ENCODE measurements at places on chromosomes 4 and X.

DNA sequence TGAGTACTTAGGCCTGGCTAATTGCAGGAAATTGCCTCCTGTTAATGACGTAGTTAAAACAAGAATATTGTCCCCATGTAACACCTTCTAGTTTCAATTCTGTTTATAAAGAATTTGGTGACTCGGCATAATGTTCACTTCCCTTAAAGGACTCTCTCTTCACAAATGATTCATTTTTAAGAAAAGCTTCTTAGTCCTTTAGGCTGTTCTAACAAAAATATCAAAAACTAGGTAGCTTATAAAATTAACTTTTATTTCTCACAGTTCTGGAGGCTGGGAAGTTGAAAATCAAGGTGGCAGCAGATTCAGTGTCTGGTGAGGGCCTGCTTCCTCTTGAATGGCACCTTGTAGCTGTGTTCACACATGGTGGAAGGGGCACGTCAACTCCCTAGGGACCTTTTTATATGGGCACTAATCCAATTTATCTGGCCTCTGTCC, 23.8 kb downstream of the COL25A1 start:
- DNase-seq, result no peak

GRCh38 chrX:22575161-22575845, 302.6 kb downstream of the CBLL2 start:
- DNase-seq, result no peak

DNA sequence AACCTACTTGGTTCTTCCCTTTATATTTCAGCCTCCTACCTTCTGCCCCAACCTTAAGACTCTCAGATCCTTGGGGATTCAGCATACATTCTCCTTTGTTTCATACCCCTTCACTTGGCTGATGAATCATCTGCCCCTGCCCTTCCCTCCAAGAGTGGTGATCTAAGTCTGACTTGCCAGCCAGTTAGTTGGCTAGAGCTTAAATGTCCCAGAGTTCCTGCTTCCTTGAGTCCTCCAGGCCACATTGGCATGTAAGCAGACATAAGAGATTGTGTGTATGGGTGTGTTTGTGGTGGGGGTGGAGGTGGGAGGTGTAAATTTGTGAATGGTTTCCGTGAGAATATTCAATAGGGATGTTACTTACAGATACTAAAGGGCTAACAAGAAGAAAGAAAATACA, 3.7 kb upstream of the TEX13D start:
- no peak for DNase-seq

GRCh38 chrX:38166478-38167083, 54.1 kb downstream of the SRPX start:
- no peak for DNase-seq

DNA sequence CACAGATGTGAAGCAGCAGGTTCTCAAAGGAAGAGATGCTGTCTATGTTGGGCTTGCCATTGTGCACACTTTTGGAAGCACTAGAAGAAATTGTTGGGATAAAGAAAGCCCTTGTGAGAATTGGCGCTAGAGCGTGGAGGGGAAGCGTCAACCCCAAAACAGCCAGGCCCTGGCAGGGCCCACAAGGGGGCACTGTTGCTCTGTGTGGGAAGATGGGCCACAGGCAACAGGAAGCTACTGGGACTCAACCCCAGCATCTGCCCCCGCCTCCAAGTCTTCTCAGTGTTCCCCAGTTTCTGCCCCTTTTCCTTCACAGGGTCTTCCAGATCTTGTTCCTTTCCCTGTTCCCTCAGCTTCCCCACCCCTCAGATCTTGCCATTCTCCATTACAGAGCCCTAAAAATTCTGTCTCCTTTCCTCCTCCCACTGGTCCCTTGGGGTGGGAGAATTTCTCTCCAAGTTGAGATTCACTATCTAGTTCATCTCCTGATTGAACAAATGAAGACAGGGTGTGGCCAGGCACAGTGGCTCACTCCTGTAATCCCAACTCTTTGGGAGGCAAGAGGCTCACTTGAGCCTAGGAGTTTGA, 85.5 kb downstream of the STARD8 start:
- no peak for DNase-seq

DNA sequence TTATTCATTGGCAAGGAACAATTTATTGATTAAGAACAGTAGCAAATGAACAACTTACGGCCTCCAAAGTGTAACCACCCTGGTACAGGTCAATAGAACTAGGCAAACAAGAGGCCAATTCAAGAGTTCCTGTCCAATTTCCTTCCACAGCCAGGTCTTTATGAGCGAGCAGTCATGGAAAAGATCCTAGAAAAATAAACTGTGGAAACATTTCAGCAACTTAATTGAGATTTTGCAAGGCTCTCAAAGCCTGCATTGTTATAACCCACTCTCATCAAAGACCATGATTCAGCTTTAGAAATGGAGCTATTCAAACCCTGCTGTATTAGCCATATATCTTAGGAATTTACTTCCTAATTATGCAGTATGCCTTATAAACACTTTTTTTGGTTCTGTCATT, 43.6 kb downstream of the UNC5C start:
- DNase-seq, result no peak

GRCh38 chrX:150913511-150913910, 15.0 kb upstream of the CD99L2 start:
- no peak for DNase-seq

DNA sequence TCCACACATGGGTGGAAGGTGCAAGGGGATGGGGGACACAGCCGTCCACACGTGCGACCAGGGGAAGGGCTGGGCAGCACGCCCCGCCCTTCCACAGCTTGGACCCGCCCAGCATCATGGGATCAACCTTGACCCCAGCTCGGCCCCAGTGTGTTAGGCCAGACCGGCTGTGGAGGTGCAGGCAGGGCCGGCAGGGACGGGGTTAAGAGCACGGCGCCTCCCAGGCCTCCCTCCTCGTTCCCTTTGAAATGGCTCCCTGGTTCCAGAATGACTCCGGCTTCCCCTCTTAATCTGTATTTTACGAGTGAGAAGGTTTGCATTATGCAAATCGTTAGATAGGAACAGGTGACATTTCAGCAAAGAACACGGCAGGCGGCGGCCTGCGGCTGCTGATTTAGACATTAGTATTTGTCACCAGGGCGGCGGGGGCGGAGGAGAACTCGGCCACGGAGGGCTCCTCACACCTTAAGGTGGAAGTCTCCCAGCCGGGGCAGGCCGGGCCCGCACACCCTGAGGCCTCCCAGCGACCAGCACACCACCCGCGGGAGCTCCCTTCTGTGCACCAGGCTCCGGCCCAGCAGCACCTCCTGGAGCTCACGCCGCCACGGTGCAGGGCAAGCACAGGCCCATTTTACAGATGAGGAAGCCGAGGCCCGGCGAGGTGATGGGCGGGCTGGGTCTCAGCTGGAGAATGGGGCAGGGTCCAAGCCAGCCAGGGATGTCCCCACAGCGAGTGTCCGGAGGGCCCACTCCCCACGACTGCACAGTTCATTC, 116.1 kb downstream of the FAM53A start:
- peak; percentile 9 for DNase-seq

DNA sequence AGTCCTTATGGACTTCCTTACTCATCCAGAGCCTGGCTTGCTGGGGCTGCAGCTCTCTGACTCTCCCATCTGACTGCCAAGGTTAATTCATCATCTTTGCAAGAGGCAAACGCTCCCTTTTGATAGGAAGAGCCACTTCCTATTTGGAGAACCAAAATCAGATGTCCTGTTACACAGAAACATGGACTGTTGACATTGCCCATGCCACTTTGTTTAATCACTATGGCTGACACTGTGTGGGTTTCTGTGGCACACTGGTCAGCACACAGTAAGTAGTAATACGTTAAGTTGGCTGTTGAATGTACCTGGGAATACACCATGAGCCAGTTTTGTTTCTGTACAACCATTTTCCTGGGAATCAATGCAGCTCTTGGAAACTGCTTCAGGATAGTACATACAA, 45.1 kb upstream of the TMEM33 start:
- DNase-seq, result no peak

GRCh38 chrX:20968996-20969395, 405.2 kb upstream of the CNKSR2 start:
- DNase-seq, result no peak

- no peak for DNase-seq
These were observed 51.3 kb downstream of the UGT8 start for GRCh38 chr4:114649908-114650307.

DNA sequence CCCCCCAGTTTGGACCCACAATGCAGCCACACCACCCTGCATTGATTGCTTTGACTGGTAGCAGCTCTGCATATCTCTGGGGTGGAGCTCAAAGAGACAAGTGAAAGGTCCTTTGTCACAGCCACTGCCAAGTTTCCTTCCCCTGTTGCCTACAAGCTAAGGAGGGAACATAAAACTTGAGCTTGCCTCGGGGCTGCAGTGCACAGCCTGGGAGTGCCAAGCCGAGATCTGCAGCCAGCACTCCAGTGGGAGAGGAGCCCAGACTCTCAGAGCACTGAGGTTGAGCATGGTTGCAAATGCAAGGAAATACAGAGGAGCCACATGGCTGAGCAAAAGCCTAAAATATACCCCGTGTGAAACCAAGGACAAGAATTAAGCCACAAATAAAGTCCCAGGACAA, 142.2 kb downstream of the DKK2 start:
- no peak for DNase-seq

DNA sequence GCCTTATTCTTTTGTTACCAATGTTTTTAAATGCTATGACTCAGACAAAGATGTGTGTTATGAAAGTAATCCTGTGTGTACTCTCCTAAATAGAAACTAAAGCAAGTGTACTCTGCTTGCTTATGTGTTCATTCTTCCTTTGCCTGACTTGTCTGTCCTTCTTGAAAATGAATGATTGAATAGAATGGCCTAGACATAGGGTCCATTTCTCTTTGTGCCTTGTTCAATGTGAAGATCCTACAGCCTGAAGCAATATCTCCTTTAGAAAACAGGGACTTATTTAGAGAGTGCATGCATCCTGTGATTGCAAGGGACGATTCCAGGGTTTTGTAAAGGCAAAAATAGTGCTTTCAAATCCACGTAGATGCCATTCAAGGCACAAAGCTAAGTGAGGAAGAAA, 343.6 kb upstream of the TACR3 start:
- no peak for DNase-seq

DNA sequence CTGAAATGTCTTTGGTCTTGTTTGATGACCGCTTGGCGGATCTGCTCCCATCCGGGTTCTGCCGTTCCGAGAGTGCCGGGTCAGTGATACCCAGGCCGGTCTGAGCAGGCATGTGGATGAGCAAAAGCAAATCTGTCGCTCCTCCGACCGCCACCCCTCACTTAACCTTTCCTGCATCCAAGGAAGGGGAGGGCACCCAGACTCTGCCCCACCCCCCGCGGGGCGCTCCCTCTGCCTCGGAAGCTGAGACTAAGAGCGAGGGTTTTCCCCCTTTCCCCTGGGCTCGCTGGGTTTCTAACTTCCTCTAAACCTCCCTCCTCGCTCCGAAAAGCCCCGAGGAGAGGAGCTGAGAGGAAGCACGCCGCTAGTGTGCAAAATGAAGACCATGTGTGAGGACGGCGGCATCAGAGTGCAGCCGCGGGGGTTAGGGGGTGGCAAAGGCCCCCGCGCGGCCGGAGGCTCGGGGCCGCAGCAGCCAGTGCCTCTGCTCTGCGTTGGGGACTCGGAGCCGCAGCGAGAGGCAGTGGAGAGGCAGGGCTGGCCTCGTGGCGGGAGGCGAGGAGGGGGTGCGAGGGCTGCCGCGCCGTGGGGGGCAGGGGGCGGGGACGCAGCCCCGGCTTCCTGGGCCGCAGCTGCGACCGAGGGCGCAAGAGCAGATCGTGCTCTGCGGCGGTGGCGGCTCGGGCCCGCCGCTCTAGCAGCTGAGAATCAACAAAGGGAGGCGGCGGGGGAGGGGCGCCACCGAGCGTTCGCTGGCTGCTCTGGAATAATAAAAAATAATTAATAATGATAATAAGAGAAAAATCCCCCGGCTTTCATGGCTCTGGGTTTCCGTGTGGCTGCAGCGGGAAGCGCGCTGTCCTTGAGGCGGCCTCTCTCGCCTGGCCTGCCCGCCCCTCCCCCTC, 55.8 kb upstream of the BCOR start:
- DNase-seq, result peak; percentile 51

DNA sequence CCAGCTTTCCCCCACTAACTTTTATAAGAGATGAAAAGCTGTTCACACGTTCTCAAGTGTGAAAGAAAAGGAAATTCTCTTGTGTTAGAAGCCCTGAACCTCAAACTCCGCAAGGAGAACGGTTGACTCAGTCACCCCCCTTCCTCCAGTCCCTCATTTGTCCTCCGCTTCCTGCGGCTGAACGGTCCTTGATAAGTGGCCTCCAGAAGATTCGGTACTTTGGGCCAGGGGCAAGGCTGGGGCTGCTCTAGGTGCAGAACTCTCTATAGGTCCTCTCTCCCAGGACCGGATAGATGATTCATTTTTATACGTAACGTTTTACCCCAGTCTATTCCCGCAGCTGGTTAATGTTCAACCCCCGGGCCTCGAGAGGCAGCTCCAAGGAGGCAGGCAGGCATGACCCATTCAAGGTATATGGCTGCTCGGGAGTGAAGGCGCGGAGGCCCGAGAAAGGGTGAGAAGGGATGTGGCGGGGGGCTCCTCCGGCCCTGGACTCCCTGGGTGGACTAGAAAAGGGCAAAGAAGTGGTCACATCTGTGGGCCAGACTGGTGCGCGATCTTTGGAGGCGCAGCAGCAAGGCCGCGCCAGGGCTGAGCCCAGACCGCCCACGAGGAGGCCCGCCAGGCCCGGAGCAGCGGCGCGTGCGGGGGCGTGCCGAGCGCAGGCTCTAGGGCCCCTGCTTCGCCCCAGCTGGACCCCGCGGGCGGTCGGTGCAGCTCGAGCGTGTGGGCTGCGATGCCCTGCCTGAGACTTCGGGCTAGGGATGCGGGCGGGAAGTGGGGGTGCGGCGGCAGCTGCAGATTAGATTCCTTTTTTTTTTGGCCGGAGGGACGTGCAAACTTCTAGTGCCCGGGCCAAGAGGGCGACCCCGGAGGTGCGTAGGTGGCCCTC, 11.7 kb downstream of the PITX2 start:
- DNase-seq, result no peak

GRCh38 chr4:88957570-88957969, 99.4 kb downstream of the FAM13A start:
- no peak for DNase-seq

- DNase-seq, result no peak
These were observed 78.3 kb downstream of the CLDN34 start for GRCh38 chrX:10045327-10046000.

- DNase-seq, result no peak
These were observed 208.6 kb upstream of the TECRL start for GRCh38 chr4:64617800-64618199.

DNA sequence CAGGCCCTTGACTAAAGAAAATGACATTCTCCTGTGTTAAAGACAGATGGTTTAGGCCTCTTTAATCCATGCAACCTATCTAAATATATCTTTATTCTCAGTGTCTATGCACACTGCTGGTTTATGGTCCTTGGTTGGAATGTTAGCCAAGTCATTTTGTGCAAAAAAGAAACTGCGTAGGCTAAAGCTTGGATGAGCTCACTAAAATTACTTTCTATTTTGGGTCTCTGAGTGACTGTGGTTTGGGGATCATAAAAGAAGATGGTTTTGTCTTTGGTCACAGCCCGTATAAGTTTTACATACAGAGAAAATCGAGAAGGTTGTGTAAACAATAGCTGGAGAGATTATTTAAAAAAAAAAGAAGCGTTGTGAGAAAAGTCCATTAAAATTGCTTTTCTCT, 443.6 kb downstream of the UBE2NL start:
- no peak for DNase-seq

GRCh38 chr4:7286170-7286569, 93.8 kb downstream of the SORCS2 start:
- DNase-seq, result no peak

Data from caudate nucleus (tissue), 63 donors.